ENCODE measurements at places on chromosomes 12 and 14.

GRCh38 chr14:101457936-101458740 lies 103.2 kb upstream of the DIO3 start:
- no peak for DNase-seq

GRCh38 chr14:99101855-99102461 lies 170.0 kb downstream of the BCL11B start:
- DNase-seq = no peak

GRCh38 chr12:127811988-127812387 lies 455.0 kb upstream of the TMEM132C start:
- DNase-seq = no peak

DNA sequence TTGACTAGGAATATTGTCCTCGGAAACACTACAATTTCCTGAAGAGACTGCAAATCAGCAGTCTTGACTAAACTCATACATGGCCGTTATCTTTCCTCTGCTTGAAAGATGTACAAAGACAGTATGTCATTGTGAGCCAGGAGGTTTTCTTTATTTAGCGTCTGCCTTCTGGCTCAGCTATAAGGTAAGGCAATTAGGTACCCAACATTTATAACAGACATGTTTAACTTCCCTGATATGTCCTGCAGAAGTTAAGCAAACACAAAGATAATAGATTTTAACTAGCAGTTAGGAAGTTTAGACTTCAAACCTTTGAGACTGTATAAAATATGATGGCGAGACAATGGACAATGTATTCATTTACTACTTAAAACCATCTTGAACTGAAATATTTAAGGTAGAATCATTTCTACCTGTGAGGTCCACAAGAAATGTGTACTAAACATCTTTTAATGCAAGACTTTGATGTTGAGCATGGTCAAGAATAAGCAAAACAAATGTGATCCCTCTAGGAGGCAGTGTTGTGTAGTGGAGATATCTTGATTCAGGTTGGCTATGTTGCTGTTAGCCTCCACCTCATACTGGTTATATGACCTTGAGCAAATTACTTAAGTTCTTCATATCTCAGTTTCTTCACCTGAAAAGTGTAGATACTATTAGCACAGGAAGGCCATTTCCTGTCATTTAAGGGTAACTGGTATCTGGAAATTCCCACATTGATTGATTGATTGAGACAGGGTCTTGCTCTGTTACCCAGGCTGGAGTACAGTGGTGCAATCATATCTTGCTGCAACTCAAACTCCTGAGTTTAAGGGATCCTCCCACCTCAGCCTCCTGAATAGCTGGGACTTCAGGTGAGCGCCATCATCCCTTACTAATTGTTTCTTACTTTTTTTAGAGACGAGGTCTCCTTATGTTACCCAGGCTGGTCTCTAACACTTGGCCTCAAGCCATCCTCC lies 96.3 kb upstream of the EEA1 start:
- no peak for DNase-seq

- peak; percentile 67 for DNase-seq
Observed at GRCh38 chr14:51979088-51979709, 10.1 kb upstream of the RTRAF start.

DNA sequence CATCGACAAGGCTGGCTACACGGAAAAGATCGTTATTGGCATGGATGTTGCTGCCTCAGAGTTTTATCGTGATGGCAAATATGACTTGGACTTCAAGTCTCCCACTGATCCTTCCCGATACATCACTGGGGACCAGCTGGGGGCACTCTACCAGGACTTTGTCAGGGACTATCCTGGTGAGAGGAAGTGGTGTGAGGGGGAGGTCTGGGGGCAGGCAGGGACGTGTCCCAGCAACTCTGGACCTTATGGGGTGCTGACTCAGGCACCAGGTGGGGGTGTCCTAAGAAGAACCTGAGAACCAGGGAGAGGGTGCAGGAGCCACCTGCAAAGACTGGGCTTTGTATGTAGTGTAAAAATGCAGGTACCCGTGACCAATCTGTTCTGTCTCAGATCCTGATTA lies 5.2 kb downstream of the ENO2 start:
- no peak for DNase-seq

DNA sequence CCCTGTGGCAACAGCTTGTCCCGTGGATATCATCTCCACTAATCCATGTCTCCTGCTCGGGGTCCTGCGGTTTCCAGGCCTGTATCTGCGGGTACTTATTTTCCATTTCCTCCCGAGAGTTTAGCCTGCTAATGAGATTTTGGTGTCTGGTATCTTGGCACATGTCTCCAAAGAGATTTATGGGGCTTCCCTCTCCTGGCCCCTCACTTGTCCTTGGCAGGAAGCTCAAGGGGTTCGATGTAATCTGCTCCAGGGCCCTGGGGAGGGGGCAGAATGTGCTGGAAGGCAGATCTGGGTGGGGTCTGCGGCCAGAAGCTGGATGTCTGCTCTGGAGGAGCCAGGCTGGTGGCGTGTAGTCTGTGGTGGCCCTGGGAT lies 85.7 kb downstream of the KIF26A start:
- no peak for DNase-seq

DNA sequence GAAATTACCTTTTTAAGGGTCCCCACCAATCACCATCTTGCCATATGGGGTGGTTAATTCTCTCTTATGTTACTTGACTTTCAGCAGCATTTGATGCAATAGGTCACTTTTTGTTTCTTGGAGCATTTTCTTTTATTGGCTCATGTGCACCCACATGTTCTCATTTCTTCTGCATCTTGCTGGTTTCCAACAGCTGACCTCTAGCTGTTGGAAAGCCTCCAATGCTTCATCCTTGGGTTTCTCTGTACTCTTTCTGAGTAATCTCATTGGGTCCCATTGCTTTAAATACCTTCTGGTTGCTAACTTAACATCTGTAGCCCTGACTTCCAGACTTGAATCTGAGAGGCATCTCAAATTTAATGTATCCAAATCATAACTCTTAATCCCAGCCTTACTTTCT lies 116.8 kb downstream of the CRADD start:
- DNase-seq = no peak

DNA sequence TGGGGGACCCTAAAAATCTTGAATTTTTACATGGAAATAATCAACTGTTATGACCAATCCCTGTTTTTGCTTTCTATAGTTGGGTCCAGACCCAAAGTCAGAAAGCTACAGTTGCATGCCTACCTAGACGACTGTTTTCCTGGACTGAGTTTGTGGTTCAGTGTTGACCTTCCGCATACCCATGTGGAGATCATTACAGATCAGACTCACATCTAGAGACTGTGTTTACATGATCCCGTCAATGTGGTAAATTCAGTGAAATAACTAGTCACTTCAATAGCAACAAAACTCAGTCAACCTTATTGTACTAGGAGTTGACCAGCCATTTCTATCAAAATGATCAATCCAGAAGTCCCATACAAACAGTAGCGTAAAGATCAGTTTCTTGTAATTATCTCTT lies 257.6 kb downstream of the EGLN3 start:
- DNase-seq = no peak

DNA sequence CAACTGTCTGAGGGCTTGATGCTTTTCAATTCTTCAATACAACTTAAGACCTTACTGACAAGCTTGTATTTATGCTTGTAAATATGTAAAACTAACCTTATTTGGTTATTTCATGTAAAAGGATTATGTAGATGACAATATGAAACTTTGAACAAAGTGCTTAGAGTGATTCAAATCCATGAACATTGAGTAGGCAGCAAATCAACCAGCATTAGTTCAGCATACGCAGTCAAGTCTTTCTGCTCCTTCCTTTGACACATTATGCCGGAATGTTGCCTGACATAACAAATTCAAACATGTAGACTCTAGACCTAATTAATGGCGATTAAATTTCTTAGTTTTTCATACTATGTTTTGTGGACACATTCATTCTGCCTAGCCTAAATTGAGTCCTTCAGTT lies 105.2 kb downstream of the FGD4 start:
- DNase-seq = no peak

DNA sequence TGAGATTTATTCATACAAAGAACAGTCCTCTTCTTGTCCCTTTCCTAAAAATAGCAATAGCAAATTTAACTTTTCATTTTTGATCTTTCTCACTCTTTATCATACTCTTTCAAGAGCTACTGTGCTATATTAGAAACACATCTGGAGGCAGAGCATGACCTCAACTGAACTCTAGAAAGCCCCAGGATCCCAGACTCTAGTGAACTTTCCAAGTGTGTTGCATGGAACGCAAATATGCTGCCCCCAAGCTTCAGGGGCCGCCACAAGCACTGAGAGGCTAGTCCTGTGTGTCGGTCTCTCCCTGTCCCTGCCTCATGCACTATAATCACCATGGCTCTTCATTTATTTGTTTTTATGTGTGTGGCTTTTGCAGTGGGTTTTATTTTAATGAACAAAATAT lies 38.7 kb upstream of the ZNF641 start:
- no peak for DNase-seq

DNA sequence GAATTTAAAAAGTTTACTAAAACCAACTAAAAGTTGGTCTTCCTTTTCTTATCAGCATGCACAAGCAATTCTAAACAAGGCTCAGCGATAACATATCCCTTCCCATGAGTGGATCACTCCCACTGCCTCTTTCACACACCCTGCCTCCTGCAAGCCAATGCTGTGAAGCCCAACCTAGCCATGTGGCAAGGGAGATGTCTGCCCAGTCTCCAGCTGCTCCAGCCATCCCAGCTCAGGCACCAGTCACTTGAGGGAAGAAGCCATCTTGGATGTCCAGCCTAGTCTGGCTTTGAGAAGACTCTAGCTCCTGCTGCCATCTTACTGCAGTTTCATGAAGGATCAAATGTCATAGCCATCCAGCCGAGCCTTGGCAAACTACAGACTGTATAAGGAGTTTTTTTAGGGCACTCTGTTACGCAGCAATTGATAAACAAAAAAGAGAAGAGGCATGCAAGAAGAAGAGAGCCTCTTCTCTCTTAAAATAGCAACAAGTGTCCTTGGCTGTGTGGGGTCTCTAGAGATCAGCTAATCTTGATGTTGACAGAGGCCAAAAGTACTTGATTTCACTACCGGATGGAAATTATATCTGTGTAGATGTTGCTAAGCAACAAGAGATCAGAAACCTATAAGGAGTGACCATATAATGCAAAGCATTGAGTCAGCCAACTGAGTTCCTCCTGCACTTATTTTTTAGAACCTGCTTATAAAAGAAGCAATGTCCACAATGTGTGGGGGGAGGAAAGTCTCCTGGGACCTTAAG lies 108.9 kb downstream of the PTCSC3 start:
- peak; percentile 22 for DNase-seq

All from NCI-H2107 (cell line).